Muscle of leg (tissue), 16 donors: ENCODE measurements at places on chromosomes 16 and 17. TPM values are rescaled to one million over a fixed set of nuclear protein-coding genes. Genes with fewer than 3 reads are reported as not detected.

DNA sequence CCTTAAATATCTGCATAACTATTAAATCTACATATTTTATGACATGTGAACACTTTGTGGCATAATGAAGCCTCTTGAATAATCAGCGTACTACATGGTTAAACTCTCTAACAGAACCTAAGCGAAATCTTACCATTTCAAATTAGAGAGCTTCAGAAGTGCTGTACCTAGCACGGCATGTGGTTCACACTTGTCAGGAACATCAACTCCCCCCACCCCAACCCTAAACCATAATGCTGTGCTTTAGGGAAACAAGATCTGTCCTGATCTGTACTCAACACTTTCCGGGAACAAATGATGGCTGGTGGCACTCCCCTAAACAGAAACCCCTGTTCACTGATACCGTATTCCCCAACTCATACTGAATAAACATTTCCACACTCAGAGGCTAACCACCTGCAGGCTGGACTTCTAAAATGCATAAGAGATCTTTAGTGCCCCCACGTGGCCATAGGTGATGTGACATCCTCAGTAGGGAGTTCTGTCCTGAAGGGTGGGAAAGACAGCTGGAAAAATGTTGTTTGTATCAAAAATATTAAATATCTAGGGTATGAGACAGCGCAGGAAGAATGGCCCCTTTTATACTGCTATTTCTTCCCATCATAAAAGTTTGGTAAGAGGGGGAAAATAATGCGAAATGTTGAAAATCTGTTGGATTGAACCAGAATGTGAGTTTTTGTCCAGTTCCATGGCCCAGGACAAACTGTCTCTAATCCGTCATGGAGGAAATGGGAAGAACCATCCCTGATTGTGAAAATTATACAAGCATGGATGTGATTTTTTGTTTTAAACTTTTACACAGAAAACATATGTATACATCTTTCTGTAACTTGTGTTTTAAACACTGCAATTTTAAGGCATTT lies 88.6 kb downstream of the USP31 start:
- H3K4me1 ChIP-seq, result no peaks in the 10 kb centered on the region
- peaks cover 3% of the 10 kb centered on the region for H3K27me3 ChIP-seq
- no peaks in the 10 kb centered on the region for H3K36me3 ChIP-seq
- H3K27ac ChIP-seq, result no peak overlapping the region
- no peak overlapping the region for H3K4me3 ChIP-seq

DNA sequence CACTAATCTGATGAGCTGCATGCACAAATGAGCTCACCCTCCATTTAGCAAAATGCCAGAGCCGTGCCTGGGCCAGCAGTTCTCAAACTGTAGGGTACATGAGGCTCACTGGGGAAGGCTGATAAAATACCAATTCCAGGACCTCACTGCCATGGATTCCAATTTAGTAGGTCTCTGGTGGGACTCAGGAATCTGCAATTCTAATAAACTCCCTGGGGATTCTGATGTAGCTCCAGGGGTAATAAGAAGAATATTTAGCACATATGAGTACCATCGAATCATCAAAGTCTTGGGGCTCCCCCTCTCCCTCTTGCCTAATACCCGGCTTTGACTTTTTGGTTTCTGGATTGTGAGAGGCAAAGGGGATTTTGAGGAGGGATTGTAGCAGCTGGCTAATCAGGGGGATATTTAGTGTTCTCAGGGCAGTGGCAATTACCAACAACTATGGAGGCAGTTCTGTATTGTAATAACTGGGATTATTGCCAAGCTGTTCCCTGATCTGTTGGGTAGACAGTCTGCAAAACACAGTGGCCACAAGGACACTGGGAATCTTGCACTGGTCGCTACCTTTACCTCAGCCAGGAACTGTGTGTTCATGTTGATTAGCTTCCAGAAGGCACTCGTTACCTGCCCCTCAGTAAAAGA lies 140.4 kb downstream of the SHISA9 start:
- no peaks in the 10 kb centered on the region for H3K36me3 ChIP-seq
- no peak for DNase-seq
- H3K27ac ChIP-seq, result no peak overlapping the region
- H3K27me3 ChIP-seq, result no peaks in the 10 kb centered on the region
- H3K4me3 ChIP-seq, result no peak overlapping the region

GRCh38 chr16:87800497-87800896 lies 34.7 kb upstream of the KLHDC4 start:
- no peaks in the 10 kb centered on the region for H3K4me1 ChIP-seq
- no peaks in the 10 kb centered on the region for H3K36me3 ChIP-seq
- no peak overlapping the region for H3K4me3 ChIP-seq
- no peak overlapping the region for H3K27ac ChIP-seq
- H3K27me3 ChIP-seq, result peaks cover 2% of the 10 kb centered on the region

DNA sequence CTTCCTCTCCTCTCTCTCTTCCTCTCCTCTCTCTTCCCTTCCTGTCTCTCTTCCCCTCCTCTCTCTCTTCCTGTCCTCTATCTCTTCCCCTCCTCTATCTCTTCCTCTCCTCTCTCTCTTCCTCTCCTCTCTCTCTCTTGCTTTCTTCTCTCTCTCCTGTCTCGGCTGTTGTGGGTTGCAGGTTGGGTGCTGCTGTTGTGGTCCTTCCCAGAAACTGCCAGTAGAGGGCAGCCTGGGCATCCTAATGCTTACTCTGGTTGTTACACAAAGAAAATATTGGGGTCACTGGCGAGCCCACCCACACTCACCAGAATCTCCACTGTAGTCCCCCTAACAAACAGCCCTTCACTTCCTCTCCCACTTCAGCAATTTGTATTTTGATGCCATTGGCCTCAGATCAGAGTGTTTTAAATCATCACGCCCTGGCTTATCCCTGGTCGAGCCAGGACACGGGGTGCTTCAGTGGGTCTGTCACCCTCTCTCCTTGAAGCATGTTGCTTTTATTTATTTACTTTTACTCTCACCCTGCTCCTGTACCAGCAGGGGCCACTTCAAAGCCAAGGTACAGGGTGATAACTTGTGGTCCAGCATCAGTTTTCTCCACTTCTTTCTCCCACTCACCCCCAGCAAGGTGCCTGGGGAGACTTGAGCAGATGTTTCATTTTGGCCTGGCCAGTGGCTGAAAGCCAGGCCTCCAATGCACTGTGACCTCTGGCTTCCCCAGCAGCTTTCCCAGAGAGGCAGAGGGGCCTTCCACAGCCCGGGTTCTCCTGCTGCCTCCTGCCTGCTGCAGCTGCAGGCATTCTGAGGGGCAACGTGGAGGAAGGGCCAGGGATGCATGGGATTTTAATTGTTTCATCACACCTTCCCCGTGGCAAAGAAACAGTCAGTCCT lies 4.7 kb upstream of the MMP15 start:
- peaks cover 45% of the 10 kb centered on the region for H3K4me1 ChIP-seq
- H3K36me3 ChIP-seq, result peaks cover 6% of the 10 kb centered on the region
- H3K27ac ChIP-seq, result no peak overlapping the region
- peak; percentile 67 for DNase-seq
- H3K4me3 ChIP-seq, result no peak overlapping the region

KRTAP4-9 gene
- not detected for total RNA-seq

ABCC11 gene
- total RNA-seq, result 0.04 TPM
